Skin of body (tissue), 3 donors: ENCODE measurements at places on chromosomes 7 and 10.

GRCh38 chr10:23974746-23975272 is 234.1 kb upstream of the KIAA1217 start:
- DNase-seq, result no peak

- DNase-seq, result peak; percentile 62
Measured at GRCh38 chr10:128297709-128298378, 171.6 kb upstream of the MKI67 start.

GRCh38 chr7:123905714-123906113 is 19.3 kb upstream of the SPAM1 start:
- DNase-seq, result no peak

GRCh38 chr10:68829952-68830351 is 2.6 kb downstream of the STOX1 start:
- no peak for DNase-seq

GRCh38 chr7:39582536-39582935 is 16.3 kb downstream of the YAE1 start:
- DNase-seq, result no peak

- DNase-seq, result no peak
Measured at GRCh38 chr10:110056822-110057221, 49.0 kb downstream of the ADD3 start.

- no peak for DNase-seq
Measured at GRCh38 chr7:49805371-49806007, 32.1 kb downstream of the VWC2 start.

DNA sequence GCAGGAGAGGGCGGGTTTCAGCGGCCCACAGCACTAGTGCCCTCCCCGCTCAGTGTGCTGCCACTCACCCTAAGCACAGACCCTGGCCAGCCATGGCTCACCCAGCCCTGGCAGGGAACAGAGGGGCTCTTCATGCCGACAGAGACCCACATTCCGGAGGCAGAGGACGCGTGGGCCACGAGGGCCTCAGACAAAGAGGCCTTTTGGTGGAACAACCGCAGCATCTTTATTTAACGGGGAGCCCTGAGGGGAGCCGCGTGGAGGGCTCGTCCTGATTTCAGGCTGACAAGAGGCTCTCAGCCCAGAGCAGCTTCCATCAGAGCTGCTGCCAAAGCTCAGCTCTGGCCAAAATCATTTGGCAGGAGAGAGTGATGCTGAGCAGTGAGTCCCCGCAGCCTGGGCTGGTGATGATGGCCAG is 127.8 kb downstream of the SH3PXD2A start:
- DNase-seq, result peak; percentile 10

GRCh38 chr10:17984056-17984455 is 32.3 kb downstream of the SLC39A12 start:
- DNase-seq, result no peak

DNA sequence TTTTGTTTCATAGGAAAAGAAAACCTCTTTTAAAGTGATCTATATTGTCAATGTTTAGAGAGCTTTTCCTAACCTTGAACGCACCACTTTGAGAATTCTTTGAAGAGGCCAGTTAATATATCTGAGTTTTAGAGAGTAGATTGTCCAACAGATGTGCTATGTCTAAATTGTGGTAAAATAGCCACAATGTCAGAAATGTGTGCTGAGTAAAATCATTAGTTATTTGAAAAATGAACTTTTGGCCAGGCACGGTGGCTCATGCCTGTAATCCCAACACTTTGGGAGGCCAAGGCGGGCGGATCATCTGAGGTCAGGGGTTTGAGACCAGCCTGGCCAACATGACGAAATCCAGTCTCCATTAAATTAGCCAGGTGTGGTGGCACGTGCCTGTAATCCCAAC is 61.6 kb upstream of the KIAA1217 start:
- DNase-seq, result no peak

DNA sequence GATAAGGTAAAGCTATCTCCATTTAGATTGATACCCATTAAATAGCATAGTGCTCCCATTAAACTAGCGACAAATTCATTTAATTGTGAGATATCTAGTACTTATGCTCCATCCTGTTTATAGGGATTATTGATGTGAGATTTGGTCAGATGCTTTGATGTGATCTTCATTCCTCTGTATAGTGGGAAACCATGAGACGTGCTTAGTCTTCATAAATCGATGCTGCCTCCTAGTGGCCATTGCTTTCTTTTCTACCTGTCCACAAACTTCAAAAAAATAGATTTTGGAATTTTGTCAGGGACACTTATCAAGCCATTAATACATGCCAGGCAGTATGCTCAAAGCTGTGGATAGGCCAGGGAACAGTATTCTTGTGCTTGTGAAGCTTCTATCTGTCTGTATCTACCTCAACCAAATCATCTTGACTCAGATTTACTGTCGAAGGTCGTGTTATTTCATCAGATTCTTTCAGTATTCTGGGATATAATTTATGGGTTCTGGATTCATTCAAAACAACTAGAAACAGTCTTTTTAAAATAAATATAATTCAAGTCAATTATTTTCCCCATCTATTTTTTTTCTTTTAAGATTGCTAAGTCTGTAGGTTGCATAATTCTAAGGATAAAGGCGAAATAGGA is 12.0 kb downstream of the LSM8 start:
- peak; percentile 1 for DNase-seq

DNA sequence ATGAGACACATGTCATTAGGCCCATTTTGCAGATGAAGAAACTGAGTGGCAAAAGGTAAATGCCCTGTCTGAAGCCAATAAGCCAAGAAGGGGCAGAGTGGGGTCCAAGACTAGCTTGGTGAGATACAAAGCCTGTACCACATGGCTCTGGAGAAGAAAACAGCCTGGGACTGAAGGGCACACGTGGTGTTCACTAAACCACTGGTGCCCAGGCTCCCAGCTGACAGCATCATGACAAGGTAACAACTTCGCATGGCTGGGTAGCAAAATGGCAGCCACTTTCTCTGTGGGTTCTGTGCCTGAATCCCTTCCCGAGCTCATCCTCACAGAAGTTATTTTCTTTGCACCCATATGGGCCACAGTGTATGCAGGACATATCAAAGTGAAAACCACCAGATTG is 229.6 kb downstream of the RAB11FIP2 start:
- no peak for DNase-seq

GRCh38 chr7:26275213-26275612 is 16.4 kb upstream of the SNX10 start:
- no peak for DNase-seq

DNA sequence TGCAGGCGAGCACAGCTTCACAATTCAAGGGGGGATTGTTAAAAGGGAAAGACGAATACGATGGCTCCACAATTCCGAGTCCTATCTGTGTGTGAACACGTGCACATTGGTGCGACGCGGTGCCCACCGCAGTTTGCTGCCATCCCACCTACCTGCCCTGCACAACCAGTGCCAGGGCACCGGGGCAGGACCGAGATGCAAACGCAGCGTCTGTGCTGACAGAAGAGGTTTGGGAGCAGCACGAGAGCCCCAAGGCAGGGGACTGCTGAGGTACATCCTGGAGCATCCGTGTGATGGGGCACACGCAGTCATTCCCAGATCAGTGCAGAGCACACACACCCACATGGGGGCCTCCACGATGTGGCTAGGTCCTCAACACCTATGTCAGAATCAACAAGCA is 221.3 kb downstream of the DNAJB6 start:
- no peak for DNase-seq

- DNase-seq, result no peak
Measured at GRCh38 chr10:133306941-133307379, 1.7 kb downstream of the TUBGCP2 start.

DNA sequence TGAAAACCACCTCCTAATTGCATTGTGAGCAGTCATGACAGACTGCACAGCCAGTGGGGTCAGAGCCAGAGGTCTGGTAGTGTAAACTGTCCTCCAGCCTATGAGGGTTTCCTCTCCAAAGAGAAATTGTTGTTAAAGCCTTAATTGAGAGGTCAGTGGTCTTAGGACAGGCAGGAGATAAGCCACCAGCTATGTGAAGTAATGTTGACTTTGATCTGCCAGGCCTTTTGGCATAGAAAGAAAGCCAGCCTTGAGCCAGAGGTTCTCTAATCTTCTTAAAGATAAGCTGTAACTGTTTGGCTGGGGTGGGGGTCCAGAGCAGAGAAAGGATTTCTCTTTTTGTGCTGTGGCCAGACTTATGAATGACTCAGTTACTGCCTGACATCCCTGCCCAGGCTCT is 248.4 kb downstream of the WDR11 start:
- DNase-seq, result no peak

DNA sequence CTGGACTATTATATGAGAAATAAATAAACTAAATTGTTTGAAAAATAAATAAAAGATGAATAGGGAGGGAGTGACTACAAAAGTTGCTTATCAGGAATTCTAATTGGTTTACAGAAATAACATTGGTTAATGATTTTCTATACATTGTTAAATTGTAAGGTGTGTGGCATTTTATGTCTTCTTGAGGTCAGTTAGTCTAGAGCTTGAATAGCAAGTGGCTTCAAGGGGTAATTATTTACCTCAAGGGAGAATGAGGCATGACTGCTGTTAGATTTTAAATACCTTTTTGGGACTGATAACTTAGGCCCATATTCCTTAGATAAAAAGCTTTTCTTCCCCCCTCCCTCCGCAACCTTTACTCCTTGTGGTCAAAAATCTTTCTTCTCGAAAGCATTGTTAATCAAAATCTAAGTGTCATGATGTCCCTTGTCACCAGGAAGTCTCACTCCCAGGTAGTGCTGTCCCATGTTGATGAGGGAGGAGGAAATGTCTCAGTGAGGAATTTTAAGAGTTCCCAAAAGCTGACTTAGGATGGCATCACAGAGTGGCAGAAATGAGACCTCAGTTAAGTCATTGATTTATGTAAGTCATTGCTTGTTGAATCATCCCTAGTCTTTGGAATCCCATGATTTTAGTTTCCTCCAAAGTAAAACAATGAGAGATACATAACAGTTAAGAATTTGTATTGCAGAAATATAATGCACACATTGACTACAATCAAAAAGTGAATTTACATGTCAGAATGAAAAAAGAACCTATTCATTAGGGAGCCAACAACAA is 71.5 kb downstream of the MAPK8 start:
- no peak for DNase-seq

- no peak for DNase-seq
Measured at GRCh38 chr10:77718957-77719356, 81.3 kb upstream of the KCNMA1 start.

DNA sequence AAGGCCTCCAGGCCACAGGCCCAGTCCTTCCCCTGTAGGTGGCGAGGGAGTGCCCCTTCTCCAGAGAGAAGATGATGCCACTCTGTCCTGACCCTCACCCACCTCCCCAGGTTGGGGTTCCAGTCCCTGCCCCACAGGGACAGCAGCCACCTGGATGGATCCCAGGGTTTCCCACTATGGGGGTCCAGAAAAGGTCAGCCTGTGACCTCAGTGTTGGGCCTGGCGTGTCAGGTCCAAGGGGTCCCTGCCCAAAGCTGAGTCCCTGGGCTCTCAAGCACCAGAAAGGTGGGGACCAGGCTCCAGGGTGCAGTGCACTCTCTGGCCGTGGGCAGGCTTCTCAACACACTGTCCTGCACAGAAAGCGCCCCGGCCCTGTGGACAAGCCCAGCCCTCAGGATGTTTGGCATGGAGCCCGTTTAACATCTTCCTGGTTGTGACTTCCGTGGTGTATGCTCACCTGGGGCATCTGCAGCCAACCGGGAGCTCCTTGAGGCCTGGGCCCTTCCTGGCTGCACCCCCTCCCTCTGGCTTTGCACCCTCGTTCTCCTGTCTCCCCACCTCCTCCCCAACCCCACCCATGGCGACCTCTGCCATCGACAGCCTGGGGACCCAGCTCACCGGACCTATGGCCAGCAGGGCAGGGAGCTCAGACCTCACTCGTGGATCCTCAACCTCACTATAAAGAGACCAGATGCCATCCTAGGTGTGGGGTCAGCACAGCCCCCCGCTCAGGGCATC is 58.3 kb upstream of the PPP2R2D start:
- DNase-seq, result no peak

- DNase-seq, result no peak
Measured at GRCh38 chr10:35606430-35606829, 1.3 kb downstream of the GJD4 start.

GRCh38 chr10:49645871-49646870 is 32.3 kb downstream of the CHAT start:
- no peak for DNase-seq
